RPMI7951 (cell line): ENCODE measurements at places on chromosomes 6 and 20. TPM values are rescaled to one million over a fixed set of nuclear protein-coding genes. Genes with fewer than 3 reads are reported as not detected.

GRCh38 chr6:32666420-32667300, at the start of gene HLA-DQB1:
HLA-DQB1 (minus strand) TSS chr6:32666657; CDS start chr6:32666607, 50 bp downstream.
- peak; percentile 17 for DNase-seq

Gene PACRG
- not detected in 2 replicates for total RNA-seq

GRCh38 chr20:35196313-35196712, 24.4 kb downstream of the PROCR start:
- no peak for DNase-seq

Gene SIGLEC1
- total RNA-seq = not detected in 2 replicates

GRCh38 chr20:55158446-55158845, 683.1 kb downstream of the DOK5 start:
- no peak for DNase-seq

GRCh38 chr20:49312661-49313060, 34.8 kb upstream of the ZNFX1 start:
- no peak for DNase-seq

DNA sequence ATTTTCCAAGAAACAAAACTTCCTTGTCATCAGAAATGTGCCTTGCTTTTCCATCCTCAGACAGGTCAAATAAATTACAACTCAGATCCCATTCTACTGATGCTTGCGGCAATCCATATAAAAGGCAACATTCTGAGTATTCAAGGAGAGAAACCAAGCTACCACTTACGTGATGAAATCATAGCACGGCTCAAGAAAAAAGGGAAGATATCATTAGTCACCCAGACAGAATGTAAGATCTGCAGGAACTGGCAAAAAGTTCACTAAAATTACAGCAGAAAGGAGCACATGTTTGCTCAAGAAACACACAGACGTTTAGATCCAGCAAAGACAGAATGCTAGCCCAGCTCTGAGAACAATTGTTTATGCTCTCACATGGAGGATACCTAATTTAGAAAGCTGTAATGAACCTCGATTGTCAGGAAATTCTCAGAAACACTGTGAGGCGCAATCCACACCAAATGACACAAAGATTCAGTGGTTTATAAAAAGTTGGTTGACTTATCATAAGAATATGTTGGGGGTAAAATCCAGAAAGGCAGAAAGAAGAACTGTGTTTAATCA, 304.2 kb downstream of the ADGRG6 start:
- DNase-seq = peak; percentile 63

GRCh38 chr20:56788041-56788670, 159.1 kb downstream of the TFAP2C start:
- DNase-seq = peak; percentile 100

Gene C6orf15
- not detected in 2 replicates for total RNA-seq

Gene MCUR1
- 23.3 and 23.5 TPM in 2 replicates for total RNA-seq

Gene TNFRSF6B
- total RNA-seq = 0.36 and 1.1 TPM in 2 replicates

GRCh38 chr6:137926207-137926731, 59.2 kb downstream of the TNFAIP3 start:
- DNase-seq = peak; percentile 79

GRCh38 chr6:143741480-143741879, 63.7 kb downstream of the PHACTR2 start:
- no peak for DNase-seq

Gene PAQR8
- total RNA-seq = 13.1 and 14.5 TPM in 2 replicates

DNA sequence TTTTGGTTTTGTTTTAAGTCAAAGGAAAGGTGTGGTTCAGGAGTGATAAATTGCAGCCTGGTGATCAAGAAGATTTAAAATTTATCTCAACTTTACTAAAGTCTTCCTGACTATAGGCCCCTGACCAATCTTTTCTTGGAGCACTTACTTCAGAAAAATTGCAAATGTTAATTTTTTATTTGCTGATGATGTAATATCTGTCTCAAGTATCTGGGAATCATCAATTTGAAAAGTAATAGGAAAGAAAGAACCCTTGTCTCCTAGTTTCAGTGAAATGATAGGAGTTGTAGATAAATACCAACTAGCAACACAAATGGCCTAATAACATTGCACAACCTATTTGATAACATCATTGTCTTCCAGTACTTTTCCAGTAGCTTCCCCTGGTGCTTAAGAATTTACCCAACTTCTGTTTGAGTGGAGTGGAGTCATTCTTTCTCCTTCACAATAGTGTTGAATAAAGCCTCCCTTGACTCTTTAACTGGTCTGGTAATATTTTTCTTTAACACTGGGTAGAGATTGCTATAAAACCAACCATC, 648.3 kb upstream of the ADGRB3 start:
- DNase-seq = no peak

Gene PNLDC1
- total RNA-seq = not detected in 2 replicates

Gene HCK
- not detected in 2 replicates for total RNA-seq

GRCh38 chr6:48917233-48917632, 545.8 kb downstream of the MMUT start:
- no peak for DNase-seq

- no peak for DNase-seq
Measured at GRCh38 chr6:157461000-157461915, 80.3 kb downstream of the ZDHHC14 start.

- DNase-seq = peak; percentile 47
Measured at GRCh38 chr6:135180542-135181332, at the start of gene MYB. MYB (plus strand) TSS chr6:135181308; CDS start chr6:135181514, 206 bp downstream.

Gene GLP1R
- total RNA-seq = not detected in 2 replicates

Gene OR2B6
- not detected in 2 replicates for total RNA-seq

DNA sequence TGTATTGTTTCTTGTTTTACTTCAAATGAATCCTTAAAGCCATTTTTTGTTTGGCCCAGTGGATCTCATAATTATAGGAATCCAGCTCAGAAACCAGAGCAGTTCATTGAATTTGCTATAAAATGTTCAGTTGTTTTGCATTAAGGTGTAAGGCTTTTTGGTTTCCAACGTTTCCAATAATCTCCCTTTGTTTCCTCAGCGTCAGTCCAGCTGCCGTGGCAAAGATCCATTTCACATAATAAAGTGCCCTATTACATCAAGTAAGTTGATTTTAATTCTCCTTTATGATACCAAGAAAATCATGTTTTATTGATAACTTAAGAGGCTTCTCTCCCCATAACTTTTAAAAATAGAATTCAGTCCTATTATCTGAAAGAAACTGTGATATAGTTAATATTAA, 472.6 kb downstream of the UTRN start:
- DNase-seq = no peak

Gene CLVS2
- not detected in 2 replicates for total RNA-seq

- no peak for DNase-seq
Measured at GRCh38 chr20:59171986-59172385, 8.4 kb downstream of the ZNF831 start.

DNA sequence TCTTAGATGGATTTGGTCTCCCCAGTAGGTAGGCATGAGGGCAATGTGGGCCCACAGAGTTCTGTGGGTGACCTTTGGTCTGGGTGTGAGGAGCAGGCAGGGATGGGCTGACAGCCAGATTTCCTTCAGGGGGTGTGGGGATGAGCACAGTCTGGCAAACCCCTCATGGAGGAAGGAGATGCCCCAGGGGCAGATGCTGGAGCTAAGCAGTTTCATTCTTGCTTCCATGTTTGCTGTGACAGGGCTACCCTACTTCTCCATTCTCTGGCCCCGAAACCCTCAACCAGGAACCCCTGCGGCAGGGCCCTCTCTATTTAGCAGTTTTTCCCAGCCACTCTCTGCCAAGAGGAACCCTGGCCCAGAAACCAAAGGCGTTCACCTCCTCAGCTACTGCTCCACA, 40.4 kb downstream of the GCLC start:
- no peak for DNase-seq

Gene SOX12
- total RNA-seq = 3.1 and 6.1 TPM in 2 replicates

DNA sequence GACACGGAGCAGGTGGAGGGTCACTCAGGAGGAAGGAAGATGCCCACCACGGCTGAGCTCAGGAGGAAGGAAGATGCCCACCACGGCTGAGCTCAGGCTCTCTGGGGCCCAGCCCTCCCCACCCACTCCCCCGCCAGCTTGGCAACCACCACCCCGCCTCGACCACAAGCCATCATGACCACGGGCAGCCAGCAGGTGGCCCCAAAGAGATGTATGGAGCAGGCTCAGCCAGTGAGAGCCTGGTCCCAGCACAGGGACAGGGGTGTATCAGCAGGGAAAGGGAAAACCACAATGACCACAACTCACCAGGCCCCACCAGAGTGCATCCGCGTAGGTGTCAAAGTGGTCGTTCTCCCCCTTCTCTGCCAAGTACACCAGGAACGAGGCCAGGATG, 30.4 kb downstream of the KCNQ2 start:
- DNase-seq = peak; percentile 43
